ENCODE measurements at places on chromosomes 7 and 10. TPM values are rescaled to one million over a fixed set of nuclear protein-coding genes. Genes with fewer than 3 reads are reported as not detected.

ITPRID1 gene
- total RNA-seq, result 1.4 TPM

GRM3 gene
- 1.5 TPM for total RNA-seq

HPSE2 gene
- total RNA-seq, result 0.60 TPM

GPRIN2 gene
- 20.9 TPM for total RNA-seq

AOC1 gene
- total RNA-seq, result 0.23 TPM

EBLN1 gene
- not detected for total RNA-seq

SH2D4B gene
- 0.09 TPM for total RNA-seq

TDRD1 gene
- 0.57 TPM for total RNA-seq

ZNF485 gene
- total RNA-seq, result 9.9 TPM

BAMBI gene
- total RNA-seq, result 29.0 TPM

COL1A2 gene
- total RNA-seq, result 81.2 TPM

BET1 gene
- 26.7 TPM for total RNA-seq

- no peak for DNase-seq
Observed at GRCh38 chr7:55469271-55469681, 103.0 kb downstream of the VOPP1 start.

- peak; percentile 65 for DNase-seq
Observed at GRCh38 chr7:6164491-6164890, 107.9 kb downstream of the CYTH3 start.

- DNase-seq, result peak; percentile 23
Observed at GRCh38 chr10:49613165-49613881, 514 bp upstream of the CHAT start.

DNA sequence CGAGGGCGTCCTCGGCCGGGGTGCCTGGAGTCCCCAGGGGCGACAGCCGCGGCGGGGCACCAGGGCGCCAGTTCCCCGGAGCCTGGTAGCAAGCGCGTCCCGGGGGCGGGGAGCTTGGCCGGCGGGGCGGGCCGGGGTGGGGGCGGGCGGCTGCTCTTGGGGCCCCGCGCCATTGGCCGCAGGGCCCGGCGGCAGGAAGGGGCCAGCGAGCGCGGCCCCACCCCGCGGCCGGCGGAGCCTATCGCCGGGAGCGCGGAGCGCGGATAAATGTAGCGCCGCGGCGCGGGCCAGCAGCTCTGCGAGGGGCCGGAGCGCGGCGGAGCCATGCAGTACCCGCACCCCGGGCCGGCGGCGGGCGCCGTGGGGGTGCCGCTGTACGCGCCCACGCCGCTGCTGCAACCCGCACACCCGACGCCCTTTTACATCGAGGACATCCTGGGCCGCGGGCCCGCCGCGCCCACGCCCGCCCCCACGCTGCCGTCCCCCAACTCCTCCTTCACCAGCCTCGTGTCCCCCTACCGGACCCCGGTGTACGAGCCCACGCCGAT lies at the start of gene HHEX:
Gene HHEX (plus strand): TSS at position 293 of the 548 bp plus-strand sequence. CDS start 32 bp downstream, at position 325.
- DNase-seq, result peak; percentile 44

- DNase-seq, result no peak
Observed at GRCh38 chr10:490891-491571, 198.4 kb downstream of the DIP2C start.

DNA sequence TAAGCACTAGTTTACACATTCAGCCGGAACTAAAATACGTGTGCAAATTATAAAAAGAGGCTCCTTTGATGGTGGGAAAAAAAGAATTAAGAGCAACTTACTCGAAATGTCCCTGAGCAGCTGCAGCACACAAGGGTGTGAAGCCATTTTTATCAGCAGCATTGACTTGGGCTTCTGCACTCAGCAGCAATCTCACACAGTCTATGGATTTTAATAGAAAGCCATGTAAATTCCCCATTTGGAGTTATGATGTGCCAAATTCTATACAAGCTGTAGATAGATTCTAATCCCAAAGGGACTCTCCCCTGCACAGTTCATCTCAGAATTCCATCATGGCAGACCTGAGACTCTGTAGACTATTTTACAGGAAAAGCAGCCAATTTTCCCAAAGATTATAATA lies 90.5 kb downstream of the CTTNBP2 start:
- DNase-seq, result no peak

- DNase-seq, result no peak
Observed at GRCh38 chr7:108026116-108026515, 23.2 kb upstream of the LAMB1 start.

DNA sequence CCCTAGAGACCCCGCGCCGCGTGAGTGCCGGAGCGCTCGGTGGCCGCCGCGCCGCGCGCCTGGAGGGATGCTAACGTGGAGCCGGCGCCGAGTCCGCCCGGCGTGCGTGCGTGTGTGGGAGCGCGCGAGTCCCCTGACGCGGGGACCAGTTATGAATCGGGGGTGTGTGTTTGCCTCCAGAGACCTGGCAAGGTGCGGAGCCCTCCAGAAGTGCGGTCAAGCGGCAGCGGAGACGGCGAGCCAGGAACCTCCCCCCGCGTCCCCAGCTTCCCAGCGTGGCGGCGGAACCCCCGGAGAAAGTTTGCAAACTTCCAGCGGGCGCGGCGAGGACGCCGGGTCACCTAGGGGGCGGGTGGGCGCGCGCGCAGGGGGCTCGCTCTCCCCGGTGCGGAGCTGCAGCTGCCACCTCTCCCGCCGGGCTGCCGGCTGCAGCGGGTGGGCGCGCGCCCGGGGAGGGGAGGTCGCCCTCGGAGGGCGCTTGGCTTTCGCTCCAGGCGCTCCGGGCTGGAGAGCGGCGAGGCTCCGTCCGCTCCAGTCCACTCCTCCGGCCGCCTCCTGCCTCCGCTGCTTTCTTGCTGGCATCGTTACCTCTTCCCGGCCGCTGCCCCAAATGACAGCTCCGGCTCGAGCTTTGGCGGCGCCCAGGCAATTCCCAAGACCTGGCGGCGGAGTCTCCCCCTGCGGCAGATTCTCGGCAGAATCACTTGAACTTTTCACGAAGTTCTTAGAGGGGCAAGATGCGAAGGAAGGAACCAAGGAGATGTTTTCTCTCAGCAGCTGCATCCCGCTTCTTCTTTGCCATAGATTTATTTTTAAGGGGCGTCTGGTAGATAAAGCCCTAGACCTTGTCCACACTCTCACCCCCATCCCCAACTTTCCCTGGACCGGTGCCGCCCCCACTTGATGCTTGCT lies 2.3 kb upstream of the CREB5 start:
- peak; percentile 64 for DNase-seq

- DNase-seq, result peak; percentile 70
Observed at GRCh38 chr7:81469869-81470723, 299.8 kb downstream of the HGF start.

DNA sequence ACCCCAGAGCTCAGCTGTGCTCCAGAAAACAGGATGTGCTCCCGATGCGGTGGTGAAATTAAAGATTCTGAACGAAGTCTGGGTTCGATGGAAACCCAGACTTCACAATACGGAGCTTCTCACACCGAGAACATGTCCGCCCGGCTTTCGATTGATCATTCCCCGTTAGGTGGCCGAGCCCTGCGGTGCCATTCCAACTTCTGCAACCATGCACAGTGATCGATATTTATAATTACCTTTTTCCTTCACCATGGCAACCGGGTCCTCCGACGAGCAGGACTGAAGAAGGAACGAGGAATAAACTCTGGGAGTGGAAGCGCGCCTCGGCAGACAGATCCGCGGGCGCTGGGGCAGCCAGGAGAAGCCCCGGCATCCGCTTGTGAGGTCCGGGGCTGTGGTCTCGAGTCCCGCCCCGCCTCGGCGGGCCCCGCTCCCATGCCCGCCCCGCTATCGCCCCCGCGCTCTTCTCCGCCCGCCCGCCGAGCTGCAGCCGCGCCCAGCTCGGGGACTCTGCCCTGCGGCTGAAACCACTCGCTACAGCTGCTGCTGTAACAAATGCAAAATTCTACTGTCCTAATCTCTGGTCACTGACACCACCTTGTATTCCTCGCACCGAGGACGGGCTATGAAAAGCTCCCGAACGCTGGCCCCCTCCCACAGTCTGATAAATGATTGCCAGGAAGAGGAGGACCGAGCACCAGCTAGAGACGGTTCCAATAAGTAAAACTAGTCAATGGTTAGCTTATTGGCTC lies 26.2 kb downstream of the ABLIM1 start:
- peak; percentile 57 for DNase-seq

DNA sequence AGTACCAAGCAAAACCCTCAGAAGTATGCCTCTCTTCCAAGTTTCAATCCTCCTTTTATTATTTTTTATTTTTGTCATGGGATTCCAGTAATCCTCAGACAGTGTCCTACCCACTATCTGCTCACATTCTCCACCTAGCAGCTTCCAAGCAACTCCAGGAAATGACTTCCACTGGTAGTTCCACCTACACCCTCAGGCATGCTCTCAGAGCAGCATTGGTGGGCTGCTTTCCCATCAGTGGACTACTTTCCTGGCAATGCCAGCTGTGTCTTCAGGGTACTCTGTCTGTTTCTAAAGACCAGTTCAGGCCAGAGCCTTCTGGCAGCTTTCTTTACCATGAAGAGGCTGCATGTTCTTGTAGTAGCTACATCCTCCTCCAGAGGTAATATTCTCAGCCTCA lies 244.0 kb downstream of the HGF start:
- DNase-seq, result no peak

- DNase-seq, result no peak
Observed at GRCh38 chr7:138720286-138720685, 19.1 kb upstream of the SVOPL start.

GRCh38 chr7:50534690-50535290 lies 30.4 kb downstream of the DDC start:
- DNase-seq, result no peak

DNA sequence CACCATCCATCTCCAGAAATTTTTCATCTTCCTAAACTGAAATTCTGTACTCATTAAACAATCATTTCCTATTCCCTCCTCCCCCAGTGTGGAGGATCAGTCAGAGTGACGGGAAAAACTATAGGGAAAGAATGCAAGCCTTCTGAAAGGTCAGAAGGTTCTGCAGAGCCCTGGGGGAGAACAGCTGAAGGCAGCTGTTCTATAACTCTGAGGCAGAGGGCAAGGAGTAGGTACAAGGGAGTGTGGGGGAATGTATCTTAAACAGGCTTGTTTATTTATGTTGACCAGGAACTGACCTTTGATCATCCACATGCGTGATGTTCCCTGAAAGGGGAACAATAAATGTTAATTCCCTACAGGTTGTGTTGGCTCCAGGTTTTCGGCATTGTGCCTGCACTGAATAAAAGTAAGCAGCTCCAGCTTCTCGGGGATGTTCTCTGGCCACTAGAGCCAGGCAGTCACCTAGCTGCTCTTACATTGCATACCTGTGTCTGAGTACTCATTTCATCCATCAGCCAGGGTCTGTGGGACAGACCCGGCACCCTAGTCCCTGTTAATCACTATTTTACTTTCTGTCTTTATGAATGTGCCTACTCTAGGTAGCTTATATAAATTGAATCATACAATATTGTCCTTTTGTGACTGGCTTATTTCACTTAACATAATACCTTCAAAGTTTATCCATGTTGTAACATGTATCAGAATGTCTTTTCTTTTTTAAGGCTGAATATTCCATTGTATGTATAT lies 5.8 kb downstream of the IFIT1 start:
- no peak for DNase-seq

DNA sequence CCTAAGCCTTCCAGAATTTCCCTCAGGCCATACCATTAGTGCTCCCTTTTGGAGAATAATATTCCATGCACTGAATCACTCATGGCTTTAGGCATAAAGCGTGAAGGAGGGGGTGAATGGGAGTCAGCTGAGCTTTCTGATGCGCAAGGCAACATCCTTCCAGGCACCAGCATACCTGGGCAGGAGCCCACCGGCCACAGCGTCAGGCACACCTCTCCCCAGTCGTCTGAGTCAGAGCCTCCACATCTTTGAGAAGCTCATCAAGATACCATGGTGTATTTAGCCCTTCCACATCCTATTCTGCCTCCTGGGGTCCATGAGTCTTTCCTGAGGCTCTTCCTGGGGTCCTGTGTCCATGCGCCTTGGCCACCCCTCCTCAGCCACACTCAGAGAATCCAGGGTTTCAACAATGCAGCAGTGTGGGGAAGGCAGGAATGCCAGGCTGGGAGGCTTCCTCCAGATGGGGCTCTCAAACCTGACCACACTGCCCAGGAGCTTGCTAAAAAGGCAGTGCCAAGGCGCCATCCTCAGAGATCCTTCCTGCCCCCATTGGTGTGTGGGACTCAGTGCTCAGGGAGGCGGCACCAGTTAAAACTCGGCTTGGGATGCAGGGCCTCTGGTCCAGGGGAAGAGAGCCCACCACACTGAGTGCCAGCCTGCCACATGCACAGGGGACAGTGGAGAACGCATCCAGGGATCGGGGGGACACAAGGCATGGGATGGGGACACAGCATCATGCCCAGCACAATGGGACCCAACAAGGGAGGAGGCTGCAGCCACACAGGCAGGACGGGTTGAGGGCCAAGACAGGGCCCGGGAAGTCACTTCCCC lies 31.6 kb downstream of the RASGEF1A start:
- peak; percentile 4 for DNase-seq

GRCh38 chr10:84296091-84296981 lies 32.1 kb upstream of the CCSER2 start:
- DNase-seq, result peak; percentile 21

DNA sequence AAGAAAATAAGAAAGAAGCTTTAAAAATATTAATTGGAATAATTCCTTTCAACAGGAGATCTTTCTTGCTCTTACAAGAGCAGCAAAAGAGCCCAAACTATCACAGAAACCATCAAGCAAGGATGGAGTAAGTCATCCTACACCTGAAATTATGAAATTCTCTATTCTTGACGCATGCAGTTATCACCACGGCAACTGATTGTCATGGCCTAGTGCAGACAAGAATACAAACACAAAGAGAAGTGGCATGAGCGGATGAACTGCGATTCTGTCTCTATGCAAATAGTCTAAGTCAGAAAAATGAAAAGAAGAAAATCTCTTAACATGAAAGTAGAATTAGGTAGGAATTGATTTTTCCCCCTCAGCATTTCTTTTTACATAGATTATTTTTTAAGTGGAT lies 54.8 kb upstream of the SLC35B4 start:
- DNase-seq, result no peak

DNA sequence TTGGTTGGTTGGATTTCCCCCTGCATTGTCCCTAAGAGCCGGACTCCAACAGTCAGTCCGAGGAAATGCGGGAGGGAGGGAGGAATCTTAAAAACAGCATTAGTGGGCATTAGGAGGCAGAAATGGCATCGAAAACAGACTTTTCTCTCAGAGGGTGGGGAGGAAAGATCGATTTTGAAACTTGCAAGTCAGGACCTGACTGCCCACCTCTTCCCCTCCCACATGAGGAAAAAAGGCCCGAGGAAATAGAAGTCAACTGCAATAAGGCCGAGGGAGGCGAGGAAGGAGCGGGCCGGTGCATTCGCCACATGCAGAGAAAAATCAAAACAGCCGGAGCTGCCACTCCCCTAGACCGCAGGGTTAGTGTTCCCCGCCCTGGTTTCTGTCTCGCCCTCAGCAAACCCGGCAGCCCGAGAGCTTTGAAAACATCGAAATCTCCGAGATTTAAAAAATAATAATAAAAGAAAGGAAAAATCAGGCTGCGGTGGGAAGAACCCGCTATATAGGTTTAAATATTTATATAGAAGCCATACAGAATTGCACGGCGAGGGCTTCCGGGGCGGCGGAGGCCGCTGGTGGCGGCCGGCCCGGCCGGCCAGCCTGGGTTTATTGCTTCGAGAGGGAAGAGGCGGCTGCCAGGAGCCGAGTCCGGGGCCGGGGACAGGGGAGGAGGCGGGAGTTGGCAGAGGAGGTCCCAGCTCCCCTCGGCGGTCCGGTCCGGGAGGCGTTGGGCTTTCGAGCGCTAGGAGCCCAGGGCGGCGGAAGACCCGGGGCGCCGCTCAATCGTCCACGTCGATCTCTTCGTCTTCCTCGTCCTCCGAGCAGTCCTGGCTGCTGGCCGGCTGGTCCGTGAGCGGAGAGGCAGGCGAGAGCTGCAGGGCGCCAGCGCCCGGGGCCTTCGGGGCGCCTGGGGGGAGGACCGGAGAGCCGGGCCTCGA lies 2.5 kb downstream of the LBX1 start:
- DNase-seq, result peak; percentile 48
